Tongue (tissue), 3 donors: ENCODE measurements at places on chromosomes 11 and 22. TPM values are rescaled to one million over a fixed set of nuclear protein-coding genes. Genes with fewer than 3 reads are reported as not detected.

DDIAS gene
- 3.7 TPM for total RNA-seq

ZNF143 gene
- total RNA-seq, result 29.3 TPM

PTPRCAP gene
- 1.2 TPM for total RNA-seq

OR52N4 gene
- not detected for total RNA-seq

KCTD14 gene
- 2.9 TPM for total RNA-seq

TH gene
- total RNA-seq, result 0.62 TPM

VWCE gene
- 0.41 TPM for total RNA-seq

PARVB gene
- total RNA-seq, result 43.1 TPM

TNNI2 gene
- 3,551 TPM for total RNA-seq

CCDC188 gene
- 1.1 TPM for total RNA-seq

OR8K3 gene
- total RNA-seq, result not detected

TREH gene
- not detected for total RNA-seq

CCDC15 gene
- total RNA-seq, result 7.4 TPM

EEF1G gene
- total RNA-seq, result 1,840 TPM

PIWIL4 gene
- 9.0 TPM for total RNA-seq

GLB1L2 gene
- total RNA-seq, result 1.8 TPM

RFPL1 gene
- total RNA-seq, result not detected

C1QTNF4 gene
- total RNA-seq, result 5.3 TPM

C11orf68 gene
- 30.1 TPM for total RNA-seq

MIOX gene
- total RNA-seq, result not detected

NXPE4 gene
- total RNA-seq, result not detected

OR5I1 gene
- total RNA-seq, result not detected

MN1 gene
- 27.0 TPM for total RNA-seq

PKNOX2 gene
- total RNA-seq, result 12.3 TPM

SCGB1C1 gene
- not detected for total RNA-seq

RAB39A gene
- total RNA-seq, result 0.72 TPM

PAFAH1B2 gene
- total RNA-seq, result 88.1 TPM

F2 gene
- not detected for total RNA-seq

KIAA0930 gene
- 30.1 TPM for total RNA-seq

CARNS1 gene
- 39.0 TPM for total RNA-seq

EHF gene
- 105 TPM for total RNA-seq

MYRF gene
- total RNA-seq, result 1.4 TPM

NEFH gene
- 0.62 TPM for total RNA-seq

CALCB gene
- not detected for total RNA-seq

SERPINH1 gene
- 687 TPM for total RNA-seq

APOL6 gene
- total RNA-seq, result 7.9 TPM

KCNJ5 gene
- total RNA-seq, result 6.1 TPM

ZNF74 gene
- 19.5 TPM for total RNA-seq

KRTAP5-1 gene
- not detected for total RNA-seq

MCHR1 gene
- total RNA-seq, result 0.10 TPM

TCN2 gene
- 6.7 TPM for total RNA-seq

IGLL5 gene
- total RNA-seq, result not detected

APOL1 gene
- total RNA-seq, result 7.9 TPM

MMP13 gene
- total RNA-seq, result not detected

CHKB gene
- 39.2 TPM for total RNA-seq

RSF1 gene
- 73.4 TPM for total RNA-seq

SCUBE1 gene
- total RNA-seq, result 0.41 TPM

DGAT2 gene
- 0.62 TPM for total RNA-seq

VPREB3 gene
- total RNA-seq, result 1.7 TPM

OR51S1 gene
- total RNA-seq, result not detected

OR5AR1 gene
- not detected for total RNA-seq

AP1B1 gene
- 34.7 TPM for total RNA-seq

PPM1F gene
- total RNA-seq, result 53.9 TPM

CEND1 gene
- total RNA-seq, result not detected
